Cerebellar nuclear complex (tissue), 1 donor: ENCODE measurements at places on chromosomes 12 and 14.

DNA sequence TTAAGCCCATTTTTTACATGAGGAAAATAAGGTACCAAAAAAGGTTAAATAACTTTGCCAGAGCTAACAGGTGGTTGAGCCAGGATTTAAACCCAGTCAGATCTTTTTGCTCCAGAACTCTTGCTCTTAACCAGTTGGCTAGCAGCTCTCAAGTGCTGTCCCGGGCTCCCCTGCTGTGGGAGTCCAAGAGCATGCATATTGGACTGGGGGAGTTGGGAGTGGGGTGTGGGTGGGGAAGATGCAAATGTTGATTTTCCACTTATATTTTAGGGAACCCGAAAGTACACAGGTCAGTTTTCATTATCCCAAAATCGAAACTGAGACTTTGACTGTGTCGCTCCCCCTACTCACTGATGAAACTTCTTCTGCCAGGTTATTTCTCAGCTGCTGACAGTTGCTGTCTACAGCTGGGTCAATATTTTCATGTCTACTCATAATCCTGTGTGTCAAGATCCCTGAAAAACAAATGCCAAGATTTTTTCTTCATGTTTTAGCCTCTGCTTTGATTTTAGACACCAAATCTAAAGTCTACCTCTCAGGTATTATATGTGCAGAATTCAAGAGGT, 172.3 kb upstream of the TMPO start:
- DNase-seq: no peak

- DNase-seq: no peak
Observed at GRCh38 chr12:41333974-41334373, 145.9 kb downstream of the PDZRN4 start.

GRCh38 chr12:27711967-27712366, 1.3 kb downstream of the MRPS35 start:
- no peak for DNase-seq

GRCh38 chr14:74583689-74584434, 28.2 kb downstream of the LTBP2 start:
- DNase-seq: no peak

- no peak for DNase-seq
Observed at GRCh38 chr14:88321692-88322503, 1.2 kb downstream of the KCNK10 start.

- no peak for DNase-seq
Observed at GRCh38 chr12:91935296-91935695, 210.3 kb downstream of the BTG1 start.

DNA sequence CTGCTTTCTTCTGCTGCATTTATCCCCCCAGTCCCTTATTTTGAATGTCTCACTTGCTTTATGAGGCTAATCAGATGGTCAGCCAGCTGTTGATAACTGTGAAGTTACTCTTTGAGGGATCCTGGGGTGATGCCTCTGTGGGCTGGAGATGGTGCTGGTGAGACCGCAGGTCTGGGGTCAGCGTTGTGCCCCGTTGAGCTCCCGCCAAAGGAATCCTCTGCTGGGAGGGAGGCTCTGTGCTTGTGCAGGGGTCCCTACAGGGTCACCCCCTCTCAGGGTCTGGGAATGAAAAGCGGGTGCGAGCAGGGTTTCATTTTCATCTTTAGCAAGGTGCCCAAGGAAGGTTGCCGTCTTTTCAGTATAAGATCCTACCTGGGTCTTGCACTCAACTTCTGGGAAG, 161.2 kb upstream of the RTL1 start:
- DNase-seq: no peak

- no peak for DNase-seq
Observed at GRCh38 chr12:18811273-18811672, 73.4 kb downstream of the CAPZA3 start.

GRCh38 chr12:95608252-95609033, 57.2 kb upstream of the USP44 start:
- DNase-seq: no peak

GRCh38 chr12:114263056-114263805, 142.7 kb downstream of the TBX5 start:
- no peak for DNase-seq

DNA sequence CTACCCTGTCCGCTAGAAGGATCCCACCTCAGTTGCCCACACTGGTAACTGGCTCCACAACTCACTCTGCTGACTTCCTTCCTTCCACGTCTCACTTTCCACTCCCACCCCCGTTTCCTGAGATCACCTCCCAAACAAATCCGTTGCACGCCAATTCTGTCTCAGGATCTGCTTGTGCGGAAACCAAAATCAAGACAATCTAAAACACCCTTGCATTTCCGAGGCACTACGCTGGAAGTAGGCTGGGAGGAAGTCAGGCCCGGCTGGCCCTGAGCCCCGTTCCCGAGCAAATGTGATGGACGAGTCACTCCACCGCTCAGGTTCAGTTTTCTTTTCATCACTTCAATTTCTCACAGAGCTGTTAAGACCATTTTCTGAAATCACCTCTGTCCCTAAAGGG, 23.1 kb downstream of the ABCB9 start:
- no peak for DNase-seq

- no peak for DNase-seq
Observed at GRCh38 chr12:15411842-15412241, 89.5 kb downstream of the PTPRO start.

DNA sequence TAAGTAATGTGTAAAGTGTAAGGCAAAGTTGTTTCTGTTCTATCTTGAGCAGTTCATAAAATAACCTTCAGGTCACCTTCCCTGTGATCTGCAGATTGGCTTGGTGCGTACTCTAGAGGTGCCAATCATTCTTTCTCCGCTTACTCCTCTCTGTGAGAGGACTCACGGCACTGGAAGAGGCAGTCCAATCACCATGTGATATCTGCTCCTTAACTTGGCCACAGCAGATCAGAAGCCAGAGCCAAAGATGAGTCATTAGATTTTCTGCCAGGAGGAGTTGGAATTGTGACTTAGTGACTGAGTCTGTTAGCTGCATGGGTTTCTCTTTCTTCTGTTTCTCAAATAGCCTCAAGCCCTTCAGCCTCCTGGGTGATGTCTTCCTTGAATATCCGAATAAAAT, 165.5 kb downstream of the SLC41A2 start:
- DNase-seq: no peak
